ENCODE measurements at places on chromosomes 4 and X.

GRCh38 chr4:148749403-148749802, 307.2 kb upstream of the NR3C2 start:
- no peak for DNase-seq

DNA sequence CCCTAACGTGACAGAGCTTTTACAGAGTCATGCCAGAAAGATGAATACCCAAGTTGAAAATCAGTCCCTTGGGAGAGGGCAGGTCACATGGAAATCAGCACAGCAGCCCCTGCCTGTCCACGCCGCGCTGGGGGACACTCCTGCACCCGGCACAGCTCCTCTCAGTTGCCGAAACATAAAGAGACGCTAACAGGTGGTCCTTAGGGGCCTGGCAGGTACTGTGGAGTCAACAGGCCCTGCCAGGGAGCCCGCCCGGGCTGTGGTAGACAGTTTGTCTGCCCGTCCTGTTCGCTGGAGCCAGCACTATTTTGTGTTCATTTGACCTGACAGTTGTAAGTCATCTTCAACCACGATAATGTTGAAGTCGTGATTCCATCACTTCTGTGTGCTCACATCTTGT, 30.5 kb downstream of the NELFA start:
- DNase-seq: no peak

DNA sequence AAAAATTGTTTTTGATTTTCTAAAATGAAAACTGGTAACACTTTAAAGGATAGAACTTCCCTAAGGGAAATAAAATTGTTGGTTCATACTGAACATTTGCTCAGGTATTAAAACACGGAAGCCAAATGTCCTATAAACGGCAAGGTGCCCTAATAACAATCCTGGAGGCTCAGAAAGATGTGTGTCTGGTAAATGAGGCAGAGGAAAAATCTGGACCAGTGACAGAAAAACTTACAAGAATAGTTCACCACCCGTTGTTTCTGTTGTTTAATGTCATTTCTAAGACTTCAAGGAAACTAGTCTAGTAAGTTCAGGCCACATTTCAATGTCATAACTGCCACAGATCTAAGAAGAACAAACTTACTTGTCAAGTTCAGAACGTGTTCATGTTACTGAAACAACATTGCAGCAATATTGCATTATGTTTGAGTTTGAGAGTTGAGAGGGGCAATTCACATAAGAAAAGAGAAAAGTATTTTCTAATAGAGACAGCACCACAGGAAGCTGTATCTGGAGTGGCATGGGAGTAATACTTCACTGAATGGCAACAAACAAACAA, 476.6 kb downstream of the GRXCR1 start:
- DNase-seq: no peak

GRCh38 chr4:47382846-47383360, 80.6 kb downstream of the COMMD8 start:
- DNase-seq: no peak

DNA sequence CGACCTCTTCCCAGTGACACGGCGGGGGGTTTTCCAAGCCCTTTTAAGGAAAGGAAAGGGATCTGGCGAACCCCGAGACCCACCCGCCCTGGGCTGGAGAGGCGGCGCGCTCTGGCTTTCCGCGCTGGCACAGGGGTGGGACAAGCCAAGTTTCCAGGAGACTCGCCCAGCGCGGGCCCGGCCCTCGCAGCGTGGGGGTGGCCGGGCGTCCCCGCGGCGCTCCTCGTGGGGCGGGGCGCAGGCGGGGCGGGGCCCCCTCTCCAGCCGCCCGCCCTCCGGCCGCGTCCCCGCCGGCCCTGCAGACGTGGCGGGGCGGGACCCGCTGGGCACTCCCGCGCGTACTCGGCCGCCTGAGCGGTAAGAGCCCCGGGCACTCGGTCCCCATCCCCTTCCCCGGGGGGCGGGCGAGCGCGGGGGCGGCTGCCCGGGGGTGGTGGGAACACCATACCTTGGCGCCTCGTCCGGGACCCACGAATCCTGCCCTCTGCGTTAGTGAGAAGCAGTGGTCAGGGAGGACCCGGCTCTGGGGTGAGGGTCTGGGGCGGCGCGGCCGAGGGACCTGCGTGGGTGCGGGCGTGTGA, at the start of gene FAM114A1:
FAM114A1 (plus strand) TSS at position 329 of the 581 bp plus-strand sequence. CDS start 10,273 bp downstream, outside the sequence.
- no peak for DNase-seq

Measured in NCI-H2107 (cell line).